Fibroblast of mammary gland (primary cell): ENCODE measurements at places on chromosomes 2 and 18.
A peak's percentile ranks its signal among the peaks of the same experiment; 100 is the strongest.

DNA sequence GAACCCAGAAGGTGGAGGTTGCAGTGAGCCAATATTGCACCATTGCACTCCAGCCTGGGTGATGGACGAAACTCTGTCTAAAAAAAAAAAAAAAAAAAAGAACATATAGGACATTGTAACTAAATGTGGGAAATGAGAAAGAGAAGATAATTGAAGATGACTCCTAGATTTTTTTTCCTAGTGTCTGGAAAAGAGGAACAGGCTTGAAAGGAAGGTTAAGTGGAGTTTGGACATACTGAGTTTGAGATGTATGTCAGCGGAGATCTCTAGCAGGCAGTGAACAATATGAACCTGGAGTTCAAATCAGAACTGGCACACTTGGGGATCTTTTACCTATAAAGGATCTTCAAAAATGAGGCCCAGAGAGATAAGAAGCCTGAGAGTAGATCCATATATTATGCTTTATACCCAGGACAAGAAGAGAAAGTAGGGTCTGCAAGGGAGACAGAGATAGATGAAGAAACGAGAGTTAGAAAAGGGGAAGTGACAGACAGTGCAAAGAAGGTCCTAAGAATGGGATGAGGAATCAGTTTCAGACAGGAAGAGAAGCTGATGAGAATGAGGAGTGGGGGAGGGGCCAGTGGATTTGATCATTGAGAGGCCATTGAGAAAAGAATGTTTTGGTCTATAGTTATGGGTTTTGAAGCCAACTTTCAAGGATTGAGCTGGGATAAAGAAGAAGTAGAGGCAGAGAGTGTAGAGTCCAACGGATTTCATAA is 46.9 kb upstream of the CD28 start:
- DNase-seq = no peak

DNA sequence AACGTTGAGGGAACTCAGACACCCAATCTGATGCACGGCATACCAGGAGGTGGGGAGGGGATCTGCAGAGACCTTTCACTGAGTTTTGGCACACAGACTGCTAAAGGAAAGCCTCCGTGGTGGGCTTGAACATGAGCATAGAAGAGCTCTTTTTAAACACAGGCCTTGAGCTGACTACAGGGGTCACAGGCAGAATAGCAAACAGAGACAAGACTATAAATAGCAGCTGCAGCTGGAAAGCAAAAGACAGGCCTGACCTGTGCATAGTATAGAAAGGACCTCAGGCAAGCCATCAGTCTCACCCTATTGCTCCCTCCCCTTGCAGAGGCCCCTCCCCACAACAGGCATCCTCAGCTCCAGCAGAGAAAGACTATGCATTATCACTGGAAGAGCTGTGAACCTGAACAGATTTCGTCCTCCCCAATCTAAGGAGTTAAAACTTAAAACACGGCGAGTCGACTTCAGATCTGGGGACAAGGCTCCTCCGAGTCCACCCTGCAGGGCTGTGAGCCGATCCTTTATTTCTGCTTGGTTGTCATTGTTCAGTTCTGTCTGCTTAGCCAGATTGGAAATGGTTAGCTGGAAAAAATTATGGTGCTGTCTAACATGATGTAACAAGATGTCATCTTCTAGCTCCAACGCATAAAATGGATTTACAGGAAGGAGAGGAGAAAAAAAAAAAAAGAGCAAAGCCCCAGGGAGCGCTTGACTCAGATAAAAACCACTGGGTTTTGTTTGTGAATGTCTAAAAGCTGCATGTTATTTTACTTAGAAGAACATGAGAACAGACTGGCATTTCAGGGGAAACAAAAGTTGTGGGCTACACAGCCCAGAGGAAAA is 25.2 kb upstream of the LCLAT1 start:
- DNase-seq = peak; percentile 90

GRCh38 chr18:8402237-8402636 is 207.0 kb upstream of the RAB12 start:
- DNase-seq = no peak

DNA sequence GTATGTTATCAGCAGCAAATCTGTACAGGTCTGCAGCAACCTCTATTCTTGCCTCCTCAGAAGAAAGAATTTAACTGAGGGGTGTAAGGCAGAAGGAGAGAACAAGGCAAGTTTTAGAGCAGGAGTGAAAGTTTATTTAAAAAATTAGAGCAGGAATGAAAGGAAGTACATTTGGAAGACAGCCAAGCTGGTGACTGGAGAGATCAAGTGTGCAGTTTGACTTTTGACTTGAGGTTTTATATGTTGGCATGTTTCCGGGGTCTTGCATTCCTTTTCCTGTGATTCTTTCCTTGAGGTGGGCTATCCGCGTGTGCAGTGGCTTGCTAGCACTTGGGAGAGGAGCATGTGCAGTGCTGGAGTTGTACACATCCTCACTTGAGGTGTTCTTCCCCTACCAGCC is 16.5 kb upstream of the CERS6 start:
- peak; percentile 45 for DNase-seq

DNA sequence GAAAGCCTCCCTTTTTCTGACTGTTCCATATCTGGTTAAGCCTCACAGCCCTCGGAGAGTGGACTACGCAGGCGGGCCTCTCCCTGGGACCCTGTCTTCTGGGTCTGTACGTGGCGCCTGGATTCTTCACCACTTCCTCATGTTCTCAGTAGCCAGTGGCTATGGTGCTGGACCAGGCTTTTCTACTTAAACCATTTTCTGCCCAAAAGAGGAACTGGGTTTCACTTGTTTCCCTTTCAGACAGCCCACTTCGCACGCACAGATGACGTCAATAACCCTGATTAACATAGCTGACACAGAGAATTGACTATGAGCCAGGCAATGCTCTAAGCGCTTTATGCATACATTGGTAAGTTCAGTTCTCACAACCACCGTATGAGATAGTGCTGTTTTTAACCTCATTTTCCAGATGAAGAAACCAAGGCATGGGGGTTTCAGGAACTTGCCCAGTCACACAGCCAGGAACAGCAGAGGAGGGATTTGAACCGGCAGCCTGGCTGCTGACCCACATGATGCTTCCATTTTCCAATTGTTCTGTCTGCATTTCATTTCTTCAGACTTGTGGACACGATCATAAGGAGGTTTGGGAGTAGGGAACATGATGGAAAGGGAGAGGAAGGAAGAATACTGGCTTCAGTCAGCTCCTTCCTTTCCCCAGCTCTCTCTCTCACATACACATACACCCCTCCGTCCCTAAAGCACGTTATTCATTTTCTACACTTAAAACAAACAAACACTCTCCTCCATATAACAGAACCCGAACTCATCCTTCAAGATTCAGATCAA is 41.7 kb downstream of the MYOM1 start:
- no peak for DNase-seq
